ENCODE measurements at places on chromosomes 4 and X. TPM values are rescaled to one million over a fixed set of nuclear protein-coding genes. Genes with fewer than 3 reads are reported as not detected.

DNA sequence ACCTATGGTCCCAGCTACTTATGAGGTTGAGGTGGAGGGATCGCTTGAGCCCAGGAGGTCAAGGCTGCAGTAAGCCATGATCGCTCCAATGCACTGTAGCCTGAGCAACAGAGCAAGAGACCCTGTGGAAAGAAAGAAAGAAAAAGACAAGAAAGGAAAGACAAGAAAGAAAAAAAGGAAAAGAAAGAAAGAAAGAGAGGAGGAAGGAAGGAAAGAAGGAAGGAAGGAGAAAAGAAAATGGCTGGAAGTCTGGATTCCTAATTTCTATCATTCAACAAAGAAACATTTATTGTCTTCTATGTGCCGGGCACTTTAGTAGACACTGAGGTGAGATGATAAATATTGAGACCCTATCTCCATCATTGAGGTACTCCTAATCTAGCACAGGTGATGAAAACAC lies 26.8 kb upstream of the BCORL1 start:
- no peak for DNase-seq

- DNase-seq = no peak
Observed at GRCh38 chr4:124931050-124931449, 218.5 kb upstream of the ANKRD50 start.

- DNase-seq = no peak
Observed at GRCh38 chrX:119393144-119393543, 6.0 kb upstream of the SLC25A43 start.

MAGEE2 gene
- 0.17 TPM for total RNA-seq

DNA sequence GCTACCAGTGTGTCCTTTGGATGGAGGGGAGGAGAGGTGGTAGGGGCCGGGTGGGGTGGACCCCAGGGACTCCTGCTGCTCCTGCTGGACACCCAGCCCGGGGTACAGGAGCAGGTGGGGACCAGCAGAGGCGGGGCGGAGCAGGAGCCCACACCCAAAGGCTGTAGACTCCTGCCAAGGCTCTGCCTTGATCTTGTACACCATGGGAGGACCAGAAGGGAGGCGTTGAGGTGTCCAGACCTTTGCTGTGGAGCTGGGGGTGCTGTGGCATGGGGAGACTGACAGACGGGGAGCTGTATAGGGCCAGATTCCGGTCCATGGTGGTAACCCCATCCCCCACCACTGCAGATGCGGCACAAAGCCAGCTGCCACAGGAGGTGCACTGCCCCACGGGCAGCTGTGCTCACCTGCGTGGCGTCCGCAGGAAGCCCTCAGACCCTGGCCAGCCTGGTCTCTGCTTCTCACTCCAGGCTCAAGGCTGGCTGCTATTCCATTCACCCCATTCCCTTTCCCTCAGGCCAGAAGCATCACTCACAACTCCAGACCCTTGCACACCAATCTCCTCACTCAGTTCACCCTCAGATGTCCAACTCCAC lies 5.0 kb upstream of the SLC26A1 start:
- DNase-seq = no peak

- no peak for DNase-seq
Observed at GRCh38 chr4:2599304-2599654, 62.8 kb downstream of the FAM193A start.

GRCh38 chrX:150844016-150844415 lies 54.5 kb downstream of the CD99L2 start:
- DNase-seq = peak; percentile 5

DNA sequence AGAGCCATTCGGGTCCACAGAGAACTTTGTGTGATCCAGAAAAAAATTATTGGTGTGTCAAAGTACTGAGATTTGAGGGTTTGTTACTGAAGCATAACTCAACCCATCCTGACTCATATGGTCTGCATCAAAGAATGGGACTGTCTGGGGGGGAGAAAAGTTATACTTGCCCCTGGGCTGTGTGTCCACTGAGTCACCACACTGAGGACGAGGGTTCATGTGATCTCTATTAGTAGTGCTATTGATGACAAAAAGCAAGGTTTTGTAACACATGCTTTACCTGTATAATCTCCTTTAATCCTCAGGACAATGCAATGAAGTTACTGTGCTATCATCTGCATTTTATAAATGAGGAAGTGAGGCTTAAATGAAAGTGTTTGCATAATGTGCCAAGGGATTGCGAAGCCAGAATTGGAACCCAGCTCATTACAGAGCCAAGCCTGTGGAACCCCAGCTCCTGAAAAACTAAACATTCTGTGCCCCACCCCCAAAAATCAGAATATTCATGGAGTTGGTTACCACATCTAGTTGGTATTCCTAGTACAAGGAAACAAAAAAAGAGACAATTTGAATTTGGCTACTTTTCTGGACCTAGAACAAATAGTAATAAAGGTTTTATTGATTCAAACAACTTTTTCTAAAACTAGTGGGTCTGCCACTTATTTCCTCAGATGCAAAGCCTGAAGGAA lies 31.2 kb downstream of the CCDC149 start:
- no peak for DNase-seq

IL13RA2 gene
- 1.3 TPM for total RNA-seq

DNA sequence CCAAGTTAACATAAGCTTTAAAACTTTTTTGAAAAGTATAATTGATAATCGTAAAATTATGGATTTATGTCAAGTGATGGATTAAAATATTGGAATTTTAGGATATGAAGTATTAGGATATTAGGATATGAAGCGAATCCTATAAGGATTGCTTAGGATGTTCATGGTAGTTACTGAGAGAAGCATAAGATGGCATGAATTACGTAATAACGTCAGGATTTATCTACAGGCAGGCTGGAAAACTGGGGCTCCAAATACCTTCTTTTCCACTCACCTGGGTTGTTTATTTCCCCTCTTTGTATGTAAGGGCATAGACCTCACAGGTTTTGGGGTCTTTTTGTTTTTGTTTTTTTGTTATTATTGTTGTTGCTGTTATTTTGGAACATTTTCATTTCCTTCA lies 65.2 kb upstream of the TMEM33 start:
- DNase-seq = no peak

DNA sequence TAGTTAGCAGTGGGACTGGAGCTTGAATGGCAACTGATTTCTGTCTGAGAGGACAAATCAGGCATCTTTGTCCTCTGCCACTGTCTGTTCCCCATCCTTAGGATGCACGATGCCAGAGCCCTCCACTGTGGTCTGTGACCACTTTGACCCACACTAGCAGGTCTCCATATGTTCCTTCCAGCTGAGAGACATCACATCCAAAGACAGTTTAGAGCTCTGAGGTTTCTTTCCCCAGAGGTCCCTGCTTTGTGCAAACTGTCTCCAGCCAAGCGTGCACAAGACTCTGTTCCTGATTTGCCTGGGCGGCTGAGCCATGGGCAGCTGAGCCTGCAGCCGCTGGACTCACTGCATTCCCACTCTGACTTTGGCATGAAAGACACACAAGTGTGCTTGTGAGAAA lies 98.0 kb downstream of the PTTG2 start:
- DNase-seq = no peak

GRCh38 chr4:24070117-24070516 lies 180.3 kb upstream of the PPARGC1A start:
- DNase-seq = peak; percentile 73

DNA sequence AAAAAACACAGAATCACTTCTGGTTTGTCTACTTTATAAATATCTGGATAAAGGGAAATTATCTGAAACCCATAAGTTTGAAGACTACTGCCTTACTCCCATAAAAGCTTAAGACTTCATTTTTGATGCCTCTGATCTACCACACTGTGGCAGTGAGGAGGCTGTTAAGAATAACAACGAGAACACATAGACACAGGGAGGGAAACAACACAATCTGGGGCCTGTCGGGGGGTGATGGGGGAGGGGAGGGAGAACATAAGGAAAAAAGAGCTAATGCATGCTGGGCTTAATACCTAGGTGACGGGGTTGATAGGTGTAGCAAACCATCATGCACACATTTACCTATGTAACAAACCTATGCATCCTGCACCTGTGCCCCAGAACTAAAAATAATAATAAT lies 573.7 kb downstream of the GBA3 start:
- DNase-seq = no peak

GRCh38 chr4:163755013-163755412 lies 260.5 kb downstream of the TMA16 start:
- no peak for DNase-seq

- no peak for DNase-seq
Observed at GRCh38 chr4:20127626-20128025, 124.1 kb upstream of the SLIT2 start.

FDCSP gene
- total RNA-seq = not detected

DNA sequence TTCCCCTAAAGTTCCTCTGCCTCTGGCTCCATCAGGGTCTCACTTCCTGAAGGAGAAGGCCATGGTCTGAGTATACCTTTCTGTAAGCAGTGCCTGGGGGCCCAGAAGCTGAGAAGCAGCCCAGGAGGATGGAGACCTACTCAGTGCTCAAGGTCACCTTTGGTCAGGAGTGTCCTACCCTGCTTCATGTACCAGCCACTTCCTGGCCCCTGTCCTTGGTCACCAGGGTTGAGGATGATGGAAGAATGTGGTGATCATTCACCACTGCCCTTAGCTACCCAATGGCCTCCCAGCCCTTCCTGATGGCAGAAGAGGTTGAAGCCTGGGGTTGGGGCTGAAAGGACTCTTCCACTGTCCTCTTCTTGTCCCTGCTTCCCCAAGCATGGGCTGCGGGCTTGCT lies 9.0 kb upstream of the MFAP3L start:
- no peak for DNase-seq

HERC6 gene
- 16.4 TPM for total RNA-seq

DNA sequence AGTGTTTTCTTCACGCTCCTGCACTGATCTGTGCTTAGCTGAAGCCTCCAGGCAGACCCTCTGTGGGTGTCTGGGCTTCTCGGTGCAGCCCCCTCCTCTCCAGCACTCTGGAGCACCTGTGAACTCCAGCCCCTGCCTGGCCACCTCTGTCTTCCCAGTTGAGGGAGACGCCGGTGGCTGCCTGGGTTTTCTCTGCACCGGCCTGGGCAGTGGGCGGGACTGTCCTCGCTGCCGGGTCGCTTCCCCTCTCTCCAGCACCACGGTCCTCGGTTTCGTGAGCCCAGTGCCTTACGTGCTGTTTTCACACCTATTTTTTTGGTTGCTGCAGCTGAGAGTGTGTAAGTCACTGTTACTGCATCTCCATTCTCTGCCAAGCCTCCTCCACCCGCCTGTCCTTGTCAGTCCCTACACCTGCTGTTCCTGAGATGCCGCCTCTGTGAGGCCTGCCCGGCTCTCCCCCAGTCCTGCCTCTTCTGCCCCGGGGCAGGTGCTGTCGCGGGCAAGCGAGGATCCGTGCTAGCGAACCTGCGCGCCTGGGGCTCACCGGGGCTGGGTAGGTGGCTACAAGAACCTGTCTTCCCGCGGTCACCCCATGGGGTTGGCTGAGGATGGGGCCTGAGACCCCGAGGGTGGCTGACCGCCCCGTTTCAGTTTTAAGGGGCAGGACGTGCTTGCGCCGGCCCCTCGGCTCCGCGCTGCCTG lies 2.4 kb upstream of the FGFRL1 start:
- DNase-seq = no peak

DNA sequence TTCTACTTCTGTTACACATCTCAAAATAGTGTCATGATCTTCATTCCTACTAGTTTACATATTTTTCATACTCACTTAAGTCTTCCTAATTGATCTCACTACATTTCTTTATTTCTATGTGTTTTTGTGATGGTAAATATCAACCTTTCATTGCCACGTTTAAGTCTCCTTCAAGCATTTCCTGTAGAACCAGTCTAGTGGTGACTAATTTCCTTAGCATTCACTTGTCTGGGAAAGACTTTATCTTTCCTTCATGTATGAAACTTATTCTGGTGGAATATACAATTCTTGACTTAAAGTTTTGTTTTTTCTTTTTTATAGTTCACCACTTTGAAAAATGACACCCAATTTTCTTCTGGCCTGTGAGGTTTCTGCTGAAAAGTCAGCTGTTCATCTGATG lies 181.4 kb upstream of the NEIL3 start:
- no peak for DNase-seq

GRCh38 chr4:160184884-160185283 lies 1082.0 kb downstream of the RAPGEF2 start:
- no peak for DNase-seq

UFSP2 gene
- 30.3 TPM for total RNA-seq

- DNase-seq = no peak
Observed at GRCh38 chrX:106899841-106900240, 3.3 kb downstream of the RIPPLY1 start.

DNA sequence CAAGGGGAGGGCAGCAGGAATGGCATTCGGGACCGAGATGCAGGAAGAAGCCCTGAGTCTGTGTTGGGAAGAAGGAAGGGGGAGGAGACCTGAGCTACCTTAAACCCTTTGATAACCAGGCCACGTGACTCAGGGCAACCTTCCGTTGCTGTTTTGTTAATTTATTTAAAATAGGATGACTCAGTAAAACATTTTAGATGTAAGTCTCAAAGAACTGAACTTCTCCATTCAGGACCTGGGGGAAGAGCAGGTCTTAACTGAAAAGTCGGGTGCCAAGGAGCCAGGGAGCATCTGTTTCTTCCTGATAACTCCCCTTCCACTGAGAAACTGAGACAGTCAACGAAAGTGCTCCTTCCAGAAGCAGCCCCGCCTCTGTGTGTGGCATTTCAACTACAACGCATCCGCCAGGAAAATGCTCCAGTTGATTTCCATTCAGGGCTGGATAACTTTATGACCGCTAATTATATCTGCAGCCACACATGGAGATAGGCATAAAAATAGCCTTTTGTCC lies 88.0 kb downstream of the IRF2 start:
- DNase-seq = no peak

GRCh38 chrX:2242326-2242725 lies 258.4 kb downstream of the DHRSX start:
- DNase-seq = no peak

GRCh38 chr4:7301126-7301785 lies 108.9 kb downstream of the SORCS2 start:
- DNase-seq = no peak

N4BP2 gene
- total RNA-seq = 13.7 TPM

- DNase-seq = peak; percentile 86
Observed at GRCh38 chr4:123418351-123418931, 21.8 kb downstream of the SPRY1 start.

DNA sequence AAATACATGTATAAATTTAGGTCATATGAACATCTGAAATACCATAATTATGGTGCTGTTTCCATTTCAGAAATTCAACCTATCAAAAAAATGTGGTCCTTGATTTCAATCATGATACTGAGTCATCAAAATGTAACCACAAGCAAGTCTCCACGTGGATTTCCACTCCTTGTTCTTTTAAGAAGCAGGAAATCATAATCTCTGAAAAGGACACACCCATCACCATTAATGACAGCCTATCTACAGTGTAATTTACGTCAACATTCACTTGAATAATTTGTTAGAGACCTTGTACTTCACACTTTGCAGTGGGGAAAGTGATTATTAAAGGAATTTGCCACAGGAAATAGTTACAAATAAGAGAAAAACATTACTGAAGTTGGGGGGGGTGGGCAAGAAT lies 17.7 kb upstream of the SLC7A11 start:
- DNase-seq = peak; percentile 19

TMEM35A gene
- 0.41 TPM for total RNA-seq

Data from kidney epithelial cell (primary cell).